Inflammatory macrophage treated with lipopolysaccharide for 1 hour (primary cell): ENCODE measurements at places on chromosomes 6 and 20.

- no peak for DNase-seq
These were observed 6.8 kb downstream of the HSPA12B start for GRCh38 chr20:3739054-3739925.

GRCh38 chr6:166402582-166403277, 20.0 kb upstream of the MPC1 start:
- no peak for DNase-seq

DNA sequence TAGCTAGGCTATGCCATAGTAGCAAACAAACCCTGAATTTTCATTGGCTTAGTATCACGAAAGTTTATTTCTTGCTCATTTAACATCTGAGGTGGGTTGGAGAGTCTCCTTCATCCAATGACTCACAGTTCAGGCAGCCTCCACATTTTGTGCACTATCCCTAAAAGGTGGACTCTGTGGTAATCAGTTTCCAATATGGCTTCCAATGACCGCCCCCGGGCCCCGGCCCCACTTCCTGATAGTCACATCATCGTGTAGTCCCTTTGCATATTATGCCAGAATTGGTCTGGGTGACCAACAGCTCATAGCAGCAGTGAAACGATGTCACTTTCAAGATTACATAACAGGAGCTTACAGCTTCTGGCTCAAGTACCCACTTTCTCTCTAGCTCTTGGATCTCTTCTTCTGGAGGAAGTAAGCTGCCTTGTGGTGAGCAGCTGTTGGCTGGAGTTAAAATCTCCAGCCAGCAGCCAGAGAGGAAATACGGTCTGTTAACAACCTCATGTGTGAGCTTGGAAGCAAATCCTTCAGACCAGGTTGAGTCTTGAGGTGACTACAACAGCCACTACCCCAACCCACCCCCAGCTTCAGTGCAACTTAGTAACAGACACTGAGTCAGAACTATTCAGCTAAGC, 7.8 kb downstream of the HCRTR2 start:
- DNase-seq = peak; percentile 2

- DNase-seq = no peak
These were observed 456.4 kb upstream of the MANEA start for GRCh38 chr6:95120984-95121383.

DNA sequence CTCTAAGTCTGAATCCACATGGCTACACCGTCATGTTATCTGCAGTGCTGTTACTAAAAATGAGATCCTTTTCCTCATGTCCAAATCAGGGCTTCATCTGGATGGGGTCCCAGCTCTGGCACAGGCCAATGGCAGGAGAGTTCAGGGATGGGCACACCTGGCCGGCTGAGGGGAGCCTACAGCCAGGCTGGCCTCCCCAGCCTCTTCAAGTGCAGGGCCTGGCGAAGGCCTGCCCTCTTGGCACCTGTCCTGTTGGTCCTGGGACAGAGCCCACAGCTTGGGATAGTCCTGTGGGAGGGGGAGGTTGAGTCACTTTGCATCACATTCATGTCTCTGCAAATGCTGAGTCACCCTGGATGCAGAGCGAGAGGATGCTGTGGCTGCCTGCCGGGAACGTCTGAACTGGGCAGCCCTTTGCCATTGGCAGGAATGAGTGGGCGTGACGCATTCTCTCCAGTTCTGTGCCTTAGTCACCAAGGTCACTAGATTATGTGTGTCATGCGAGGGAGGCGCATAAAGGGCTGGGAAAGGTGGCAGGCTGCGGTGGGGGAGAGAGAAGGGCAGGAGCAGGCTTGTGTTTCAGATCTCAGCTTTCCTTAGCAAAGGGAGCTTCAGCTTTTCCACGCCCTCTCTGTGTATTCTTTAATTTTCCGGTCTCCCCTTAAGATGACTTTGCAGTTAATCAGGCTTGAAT, 223.2 kb upstream of the ECI2 start:
- peak; percentile 95 for DNase-seq

GRCh38 chr20:49115564-49115963, 69.5 kb downstream of the CSE1L start:
- DNase-seq = no peak

DNA sequence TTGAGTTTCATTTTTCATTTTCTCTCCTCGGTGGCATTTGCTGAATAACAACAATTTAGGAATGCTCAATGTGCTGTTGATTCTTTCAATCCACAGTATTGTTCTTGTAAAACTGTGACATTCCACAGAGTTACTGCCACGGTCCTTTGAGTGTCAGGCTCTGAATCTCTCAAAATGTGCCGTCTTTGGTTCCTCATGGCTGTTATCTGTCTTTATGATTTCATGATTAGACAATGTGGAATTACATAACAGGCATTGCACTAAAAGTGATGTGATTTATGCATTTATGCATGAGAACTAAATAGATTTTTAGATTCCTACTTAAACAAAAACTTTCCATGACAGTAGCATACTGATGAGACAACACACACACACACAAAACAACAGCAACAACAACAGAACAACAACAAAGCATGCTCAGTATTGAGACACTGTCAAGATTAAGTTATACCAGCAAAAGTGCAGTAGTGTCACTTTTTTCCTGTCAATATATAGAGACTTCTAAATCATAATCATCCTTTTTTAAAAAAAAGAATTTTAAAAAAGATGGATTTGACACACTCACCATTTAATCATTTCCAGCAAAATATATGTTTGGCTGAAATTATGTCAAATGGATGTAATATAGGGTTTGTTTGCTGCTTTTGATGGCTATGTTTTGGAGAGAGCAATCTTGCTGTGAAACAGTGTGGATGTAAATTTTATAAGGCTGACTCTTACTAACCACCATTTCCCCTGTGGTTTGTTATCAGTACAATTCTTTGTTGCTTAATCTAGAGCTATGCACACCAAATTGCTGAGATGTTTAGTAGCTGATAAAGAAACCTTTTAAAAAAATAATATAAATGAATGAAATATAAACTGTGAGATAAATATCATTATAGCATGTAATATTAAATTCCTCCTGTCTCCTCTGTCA, 88.1 kb downstream of the SNAP25 start:
- no peak for DNase-seq

- no peak for DNase-seq
These were observed 13.6 kb downstream of the PRRC2A start for GRCh38 chr6:31634131-31634530.

DNA sequence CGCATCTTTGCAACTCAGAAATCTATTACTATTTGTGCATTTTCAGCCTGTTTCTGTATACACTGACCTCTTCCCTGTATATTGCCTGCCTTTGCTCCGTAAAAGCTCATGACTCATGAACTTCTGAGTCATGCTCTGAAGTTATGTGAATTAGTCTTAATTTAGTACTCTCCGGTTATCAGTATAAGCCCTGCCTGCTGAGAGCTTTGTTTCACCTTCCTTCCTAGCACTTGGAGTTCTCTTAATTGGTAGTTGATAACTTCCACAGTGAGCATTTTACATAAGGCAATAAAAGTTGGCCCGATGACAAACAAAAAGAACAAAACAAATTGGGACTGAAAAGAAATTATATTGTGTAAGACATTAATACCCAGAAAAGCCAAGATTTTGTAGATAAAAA, 231.4 kb downstream of the GJA1 start:
- peak; percentile 40 for DNase-seq

- peak; percentile 5 for DNase-seq
These were observed 1.0 kb downstream of the CCN2 start for GRCh38 chr6:131949909-131950766.

DNA sequence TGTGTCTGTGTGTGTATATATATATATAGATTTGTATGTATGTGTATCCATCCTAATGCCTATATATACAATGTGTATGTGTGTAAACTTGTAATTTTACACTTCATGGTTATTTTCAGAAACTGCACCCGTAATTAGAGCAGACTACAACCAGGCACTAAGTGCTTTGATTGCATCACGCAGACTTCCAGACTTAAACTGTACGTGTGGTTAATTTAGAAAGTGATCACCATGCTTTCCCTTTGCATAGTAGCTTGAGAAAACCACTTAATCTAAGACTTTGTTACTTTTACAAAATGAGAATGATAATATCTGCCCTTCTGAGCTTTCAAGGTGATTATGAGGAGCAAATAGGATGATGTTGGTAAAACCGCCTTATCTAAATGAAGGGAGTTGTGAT, 50.1 kb upstream of the E2F3 start:
- DNase-seq = no peak

DNA sequence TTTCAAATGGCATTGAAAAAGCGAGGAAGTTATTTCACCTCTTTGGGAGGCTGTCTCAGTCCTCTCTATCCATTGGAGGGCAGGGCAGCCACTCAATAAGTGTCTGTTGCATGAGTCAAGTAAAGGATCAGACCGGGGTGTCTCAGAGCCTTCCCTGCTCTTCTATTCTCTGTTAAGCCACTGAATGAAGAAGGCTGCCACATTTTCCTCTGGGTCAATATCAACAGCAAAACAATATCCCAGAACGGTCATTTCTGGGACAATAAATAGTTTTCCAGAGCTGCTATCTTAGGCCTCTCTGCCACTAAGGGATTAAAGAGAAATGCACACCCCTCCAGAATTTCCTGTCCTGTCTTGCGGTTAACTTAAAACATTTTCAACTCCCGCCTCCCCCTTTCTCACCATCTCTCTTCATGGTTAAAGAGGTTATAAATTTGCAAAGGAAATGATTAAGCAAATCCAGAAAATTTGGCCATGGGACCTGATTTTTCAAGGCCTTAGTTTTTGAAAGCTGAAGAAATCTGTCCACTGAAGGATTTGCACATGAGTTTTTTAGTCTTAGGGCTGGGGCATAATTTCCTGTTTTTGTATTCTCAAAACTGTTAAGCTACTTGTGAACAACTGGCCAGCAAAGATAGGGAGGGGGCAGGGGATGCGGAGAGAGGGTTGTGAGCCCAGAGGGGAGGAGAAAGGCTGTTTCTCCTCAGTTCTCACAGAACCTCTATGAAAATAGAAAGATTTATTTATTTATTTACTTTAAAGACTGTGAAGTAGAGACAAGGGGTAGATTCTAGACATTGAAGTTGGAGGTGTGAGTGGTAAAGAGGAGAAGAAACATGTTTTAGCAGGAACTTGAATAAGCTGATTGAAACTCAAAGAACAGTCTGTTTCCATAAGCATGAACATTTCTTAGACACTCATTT, 135.7 kb downstream of the BCAS1 start:
- DNase-seq = peak; percentile 86

GRCh38 chr6:1942834-1943233, 302.6 kb downstream of the GMDS start:
- no peak for DNase-seq

DNA sequence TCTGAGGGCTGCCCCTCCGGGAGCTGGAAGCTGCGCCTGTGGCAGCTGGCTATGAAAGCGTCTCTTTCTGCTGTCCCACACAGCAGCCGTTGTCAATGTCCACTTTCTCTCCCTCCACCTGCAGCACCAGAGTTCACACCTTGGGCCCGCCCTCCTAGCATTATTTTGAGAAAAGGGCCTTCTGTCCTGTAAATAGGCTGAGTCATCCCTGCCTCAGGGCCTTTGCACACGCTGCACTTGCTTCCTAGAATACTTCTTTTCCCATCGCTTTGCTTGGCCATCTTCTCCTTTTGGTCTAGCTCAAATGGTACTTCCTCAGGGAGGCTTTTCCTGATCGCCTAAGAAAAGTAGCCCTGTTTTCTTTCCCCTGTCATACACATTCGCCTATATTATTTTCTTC, 69.3 kb upstream of the ZNFX1 start:
- DNase-seq = no peak

- peak; percentile 4 for DNase-seq
These were observed at the start of gene PCSK2 for GRCh38 chr20:17226410-17227218. TSS of gene PCSK2 (plus strand) at chr20:17227040. CDS start at chr20:17227306, 266 bp downstream.

GRCh38 chr6:115001731-115002350, 659.0 kb upstream of the HS3ST5 start:
- no peak for DNase-seq

DNA sequence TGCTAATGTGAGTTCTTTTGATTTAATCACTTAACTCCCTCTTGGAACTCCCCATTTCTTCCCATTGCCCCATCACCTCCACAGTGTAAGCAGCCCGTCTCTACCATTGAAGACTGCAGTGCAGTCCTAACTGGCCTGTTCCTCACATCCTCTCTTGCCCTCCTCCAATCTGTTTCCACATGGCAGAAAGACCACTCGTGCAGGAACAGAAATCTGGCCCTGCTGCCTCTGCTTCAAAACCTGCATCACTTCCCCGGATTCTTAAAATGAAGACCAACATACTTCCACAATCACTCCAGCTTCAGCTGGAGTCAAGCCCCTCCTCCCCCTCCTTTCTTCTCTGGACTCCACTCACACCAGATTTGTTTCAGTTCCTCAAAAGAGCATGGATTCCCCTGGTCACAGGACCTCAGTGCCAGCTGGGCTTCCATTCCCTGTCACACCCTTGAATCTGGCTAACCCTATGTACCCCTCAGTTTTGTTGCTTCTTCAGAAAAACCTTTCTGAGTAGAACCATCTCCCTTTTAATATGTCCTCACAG, 802.3 kb downstream of the MAFB start:
- peak; percentile 34 for DNase-seq

- peak; percentile 42 for DNase-seq
These were observed at the start of gene GCNT2 for GRCh38 chr6:10521104-10521808. TSS of gene GCNT2 (plus strand) at chr6:10521351. CDS start at chr6:10528912, 7,561 bp downstream.

DNA sequence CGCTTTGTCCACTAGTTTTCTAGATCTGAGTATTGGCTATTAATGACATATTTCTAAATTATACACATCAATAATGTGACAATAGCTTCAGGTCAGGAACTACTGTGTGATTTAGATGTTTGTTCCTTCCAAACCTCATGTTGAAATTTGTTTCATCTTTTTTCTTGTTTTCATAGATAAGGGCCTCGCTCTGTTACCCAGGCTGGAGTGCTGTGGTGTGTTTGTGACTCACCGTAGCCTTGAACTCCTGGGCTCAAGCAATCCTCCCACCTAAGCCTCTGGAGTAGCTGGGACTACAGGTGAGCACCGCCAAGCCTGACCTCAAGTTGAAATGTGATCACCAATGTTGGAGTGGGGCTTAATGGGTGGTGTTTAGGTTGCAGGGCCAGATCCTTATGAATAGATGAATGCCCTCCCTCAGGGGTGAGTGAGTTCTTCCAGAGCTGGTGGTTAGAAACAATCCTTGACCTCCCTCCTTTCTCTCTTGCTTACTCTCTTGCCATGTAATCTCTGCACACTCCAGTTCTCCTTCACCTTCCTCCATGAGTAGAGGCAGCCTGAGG, 5.9 kb upstream of the NQO2 start:
- DNase-seq = no peak

GRCh38 chr6:167579806-167580618, 246.7 kb upstream of the AFDN start:
- DNase-seq = no peak

GRCh38 chr6:128731249-128732165, 151.4 kb upstream of the LAMA2 start:
- DNase-seq = no peak

DNA sequence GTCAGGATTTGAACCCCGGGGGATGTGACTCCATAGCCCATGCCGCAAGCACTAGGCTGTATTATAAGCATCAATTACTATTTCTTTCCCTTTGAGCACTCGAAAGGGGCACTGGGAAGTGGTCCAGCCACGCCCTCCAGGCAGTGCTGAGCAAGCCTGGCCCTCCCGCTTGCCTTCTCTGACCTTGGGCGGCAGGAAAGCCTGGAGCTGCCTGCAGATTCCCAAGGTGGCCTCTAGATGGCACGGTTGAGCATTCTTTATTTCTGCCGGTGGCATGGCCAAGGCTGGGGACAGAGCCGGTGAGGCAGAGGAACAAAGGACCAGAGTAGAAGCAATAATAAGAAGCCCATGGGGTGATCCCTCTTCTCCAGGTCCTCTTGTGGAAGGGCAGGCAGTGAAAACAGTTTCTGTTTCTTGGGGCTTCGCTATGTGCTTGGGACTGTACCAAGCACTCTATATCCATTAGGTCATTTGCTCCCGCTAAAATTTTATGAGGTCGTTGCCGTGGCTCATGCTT, 32.0 kb downstream of the ARHGAP40 start:
- DNase-seq = peak; percentile 77
